Immature natural killer cell (primary cell): ENCODE measurements at places on chromosomes 12 and 14. TPM values are rescaled to one million over a fixed set of nuclear protein-coding genes. Genes with fewer than 3 reads are reported as not detected.

Gene OTOGL
- polyA plus RNA-seq, result not detected

Gene TCL1B
- polyA plus RNA-seq, result not detected

Gene KRT83
- not detected for polyA plus RNA-seq

Gene ACOT6
- not detected for polyA plus RNA-seq
